Gastrocnemius medialis (tissue), 4 donors: ENCODE measurements at places on chromosomes 2 and 18.

DNA sequence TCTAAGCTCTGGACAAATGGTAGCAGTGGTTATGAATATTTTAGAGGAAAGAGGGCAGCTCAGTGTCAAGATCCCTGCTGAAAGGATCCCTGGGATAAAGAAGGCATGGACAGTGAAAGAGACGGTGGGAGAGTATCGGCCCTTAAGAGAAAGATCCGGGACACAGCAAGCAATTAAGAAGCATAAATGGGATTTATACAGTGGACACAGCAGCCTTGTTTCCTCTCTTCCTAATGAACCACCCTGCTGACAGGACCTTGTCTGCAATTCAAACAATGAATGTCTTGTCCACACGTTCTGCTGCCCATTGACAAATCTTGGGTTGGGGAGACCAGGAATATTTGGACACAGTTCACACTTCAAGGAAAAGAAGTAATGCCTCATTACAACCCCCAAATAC is 16.5 kb downstream of the CPLX4 start:
- no peak for DNase-seq

GRCh38 chr2:68167186-68167585 is 9.5 kb downstream of the PNO1 start:
- no peak for DNase-seq

DNA sequence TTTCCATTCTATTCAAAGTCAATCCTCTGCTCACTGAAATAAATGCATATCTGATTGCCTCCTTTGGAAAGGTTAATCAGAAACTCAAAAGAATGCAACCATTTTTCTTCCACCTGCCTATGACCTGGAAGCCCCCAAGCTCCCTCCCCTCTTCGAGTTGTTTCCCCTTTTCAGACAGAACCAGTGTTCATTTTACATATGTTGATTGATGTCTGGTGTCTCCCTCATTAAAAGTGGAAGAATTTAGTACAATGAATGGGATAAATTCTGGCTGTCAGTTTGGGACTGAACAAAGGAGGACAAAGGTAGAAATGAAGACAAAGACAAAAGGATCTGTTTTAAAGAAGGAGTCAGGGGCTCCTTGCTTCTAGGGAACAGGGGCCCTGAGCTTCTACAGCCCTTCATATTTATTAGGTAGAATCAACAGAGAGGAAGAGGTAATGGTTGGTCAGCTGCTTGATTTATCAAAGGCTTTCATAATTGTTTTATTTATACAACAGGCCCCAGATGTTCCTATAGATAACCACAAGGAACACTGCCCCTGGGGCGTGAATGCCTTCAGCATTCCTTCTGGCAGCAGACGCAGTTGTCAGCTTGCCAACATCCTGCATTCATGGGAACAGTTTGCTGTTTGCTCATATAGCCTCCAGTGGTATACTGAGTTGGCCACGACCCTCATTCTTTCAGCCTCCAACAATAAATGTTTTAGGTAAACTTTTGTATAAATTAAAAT is 949.8 kb upstream of the LRATD1 start:
- no peak for DNase-seq

- DNase-seq: no peak
These were observed 40.2 kb downstream of the EFEMP1 start for GRCh38 chr2:55883357-55883756.

- no peak for DNase-seq
These were observed 105.0 kb downstream of the ACKR3 start for GRCh38 chr2:236674646-236675045.

DNA sequence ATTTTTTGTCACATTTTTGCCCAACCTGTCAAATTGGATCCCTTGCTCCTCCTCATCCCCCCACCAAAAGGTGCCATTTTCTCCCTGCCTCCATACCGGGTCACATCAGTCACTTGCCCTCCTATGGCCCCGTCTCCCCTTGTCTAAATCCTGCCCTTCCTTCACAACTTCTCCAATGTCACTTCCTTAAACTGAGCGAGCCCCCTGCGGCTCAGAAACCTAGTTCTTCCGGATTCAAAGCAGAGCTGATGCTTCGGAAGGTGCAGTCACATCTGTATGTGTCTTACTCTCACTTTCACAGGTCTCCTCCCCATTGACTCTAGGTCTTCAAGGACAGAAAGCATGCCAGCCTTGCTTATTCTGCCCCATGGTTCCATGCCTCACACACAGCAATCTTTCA is 22.1 kb downstream of the TNP1 start:
- DNase-seq: no peak

DNA sequence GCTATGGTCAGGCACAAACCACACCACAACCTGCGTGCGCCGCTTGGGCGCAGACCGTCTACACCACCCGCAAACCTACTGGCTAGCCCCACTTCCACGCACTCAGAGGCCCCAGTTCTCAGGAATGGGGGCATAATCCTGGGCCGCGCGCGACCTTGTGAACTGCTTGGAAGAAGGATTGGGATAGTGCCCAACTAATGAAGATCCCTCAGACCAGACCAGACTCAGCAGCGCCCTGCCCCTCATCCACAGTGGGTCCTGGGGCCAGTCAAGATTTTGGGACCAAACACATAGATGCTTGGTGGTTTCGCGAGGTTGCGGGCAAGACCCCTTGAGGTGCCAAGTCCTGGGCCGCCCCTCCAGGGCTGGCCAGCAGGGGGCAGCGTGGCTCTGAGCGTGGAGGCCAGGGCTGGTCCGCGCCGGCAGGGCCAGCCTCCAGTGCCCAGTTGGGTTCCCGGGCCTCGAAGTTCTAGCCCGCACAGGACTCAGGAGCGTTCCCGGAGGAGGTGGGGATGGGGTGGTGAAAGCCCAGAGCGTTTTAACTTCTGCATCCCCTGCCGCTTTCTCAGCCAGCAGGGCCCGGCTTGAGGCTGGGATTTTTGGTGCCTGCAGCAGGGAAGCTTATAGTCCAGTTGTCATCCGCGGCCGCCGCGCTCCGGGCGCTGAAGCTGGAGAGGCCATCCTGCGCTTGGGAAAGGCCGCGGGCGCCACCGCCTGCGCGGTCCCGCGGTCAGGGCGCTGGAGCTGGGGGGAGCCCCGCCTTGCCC is 8.3 kb downstream of the OSR1 start:
- DNase-seq: no peak

- DNase-seq: no peak
These were observed 38.5 kb downstream of the SPRED2 start for GRCh38 chr2:65393743-65394422.

DNA sequence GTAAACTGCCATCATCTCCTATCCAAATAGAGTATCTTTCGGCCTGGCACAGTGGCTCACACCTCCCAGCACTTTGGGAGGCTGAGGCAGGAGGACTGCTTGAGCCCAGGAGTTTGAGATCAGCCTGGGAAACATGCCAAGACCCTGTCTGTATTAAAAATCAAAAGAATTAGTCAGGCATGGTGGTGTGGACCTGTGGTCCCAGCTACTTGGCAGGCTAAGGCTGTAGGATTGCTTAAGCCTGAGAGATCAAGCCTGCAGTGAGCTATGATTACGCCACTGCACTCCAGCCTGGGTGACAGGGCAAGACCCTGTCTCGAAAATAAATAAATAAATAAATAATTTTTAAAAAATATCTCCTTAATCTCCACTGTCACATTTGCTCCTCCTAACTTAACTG is 14.7 kb upstream of the ARPC2 start:
- no peak for DNase-seq

- no peak for DNase-seq
These were observed 1.3 kb downstream of the GAL3ST2 start for GRCh38 chr2:241777686-241778627.

- DNase-seq: no peak
These were observed 98.0 kb downstream of the MARCHF4 start for GRCh38 chr2:216274194-216274840.

DNA sequence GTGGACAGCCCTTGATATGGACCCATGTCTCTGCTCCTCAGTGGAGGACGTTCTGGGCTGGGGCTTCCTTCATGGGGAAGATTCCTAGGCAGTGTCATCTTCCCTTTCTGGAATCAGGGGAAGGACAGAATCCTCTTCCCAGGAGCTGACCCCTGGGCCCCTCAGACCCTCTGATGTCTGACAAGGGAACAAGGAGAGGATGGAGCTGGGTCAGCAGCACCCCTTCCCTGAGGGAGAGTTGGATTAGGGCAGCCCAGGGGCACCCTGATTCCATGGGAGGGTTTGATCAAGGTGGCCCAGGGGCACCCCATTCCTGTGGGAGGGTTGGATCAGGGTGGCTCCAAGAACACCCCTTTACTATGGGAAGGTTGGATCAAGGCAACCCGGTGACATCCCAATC is 86.5 kb downstream of the ACKR3 start:
- DNase-seq: no peak

DNA sequence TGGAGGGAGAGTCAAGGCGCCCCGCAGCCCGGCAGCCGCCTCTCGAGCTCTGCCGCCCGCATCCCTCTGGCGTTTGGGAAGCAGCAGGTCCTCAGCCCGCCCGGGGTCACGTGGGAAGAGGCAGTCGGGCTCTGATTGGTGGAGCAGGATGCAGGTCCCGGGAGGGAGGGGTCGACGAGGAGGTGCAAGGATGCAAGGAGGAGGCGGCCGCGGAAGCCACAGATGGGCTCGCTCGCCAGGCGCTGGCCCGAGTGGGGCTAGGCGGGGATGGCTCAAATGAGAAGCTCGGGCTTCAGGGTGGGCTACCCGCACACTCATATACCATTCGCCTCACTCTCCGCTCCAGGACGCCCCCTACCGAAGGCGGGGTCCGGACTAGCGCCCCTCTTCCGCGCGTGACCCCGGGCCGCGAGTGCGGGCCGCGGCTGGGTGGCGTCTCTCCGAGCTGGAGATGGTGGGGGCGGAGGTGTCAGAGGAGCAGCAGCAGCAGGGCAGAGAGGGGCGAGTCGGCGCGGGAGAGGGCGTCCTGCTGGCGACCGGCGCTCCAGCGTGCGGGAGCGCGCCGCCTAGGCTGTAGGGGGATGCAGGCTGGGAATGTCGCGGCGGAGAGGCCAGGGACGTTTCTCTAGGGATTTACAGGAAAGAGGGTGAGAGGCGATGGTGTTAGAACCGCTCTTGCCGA is at the start of gene TMEFF2:
Gene TMEFF2 (minus strand): TSS at position 68 of the 682 bp plus-strand sequence. CDS start 409 bp downstream, outside the sequence.
- peak; percentile 16 for DNase-seq

GRCh38 chr2:174959787-174960186 is 45.4 kb downstream of the CHN1 start:
- no peak for DNase-seq

DNA sequence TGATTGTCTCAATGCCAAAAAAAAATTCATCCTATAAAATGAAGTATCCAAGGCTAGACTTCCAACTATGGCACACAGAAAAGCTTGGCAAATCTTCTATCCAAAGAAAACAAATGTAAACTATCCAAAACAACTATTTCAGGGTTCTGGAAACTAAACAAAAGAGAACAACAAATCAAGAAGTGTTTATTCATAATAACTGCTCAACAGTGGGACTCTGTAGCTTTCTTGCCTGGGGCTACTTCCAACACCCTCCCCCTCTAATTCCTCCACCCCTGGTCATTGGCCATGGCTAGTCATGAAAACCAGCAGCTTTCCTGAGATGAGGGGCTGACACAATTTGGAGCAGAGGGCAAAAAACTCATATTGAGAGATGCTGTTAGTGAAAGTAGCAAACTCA is 107.0 kb downstream of the EXOC6B start:
- DNase-seq: no peak

DNA sequence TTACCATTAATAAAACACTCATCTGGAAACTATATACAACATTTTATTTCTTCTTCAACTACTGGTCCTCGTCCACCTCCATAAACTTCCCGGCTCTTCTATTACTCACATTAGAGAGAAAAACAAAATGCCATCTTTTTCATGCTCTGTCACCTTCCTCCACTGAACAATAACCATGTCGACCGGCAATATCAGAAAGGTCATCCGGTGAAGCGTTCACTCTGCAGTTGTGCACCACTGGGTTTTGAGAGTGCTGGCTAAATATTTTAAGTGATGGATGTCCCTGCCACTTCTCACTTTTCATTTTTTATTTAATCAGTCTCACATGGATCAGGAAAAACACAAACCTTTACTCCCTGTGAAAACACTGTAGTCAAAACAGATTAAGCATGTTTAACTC is 48.2 kb downstream of the SPP2 start:
- DNase-seq: no peak

DNA sequence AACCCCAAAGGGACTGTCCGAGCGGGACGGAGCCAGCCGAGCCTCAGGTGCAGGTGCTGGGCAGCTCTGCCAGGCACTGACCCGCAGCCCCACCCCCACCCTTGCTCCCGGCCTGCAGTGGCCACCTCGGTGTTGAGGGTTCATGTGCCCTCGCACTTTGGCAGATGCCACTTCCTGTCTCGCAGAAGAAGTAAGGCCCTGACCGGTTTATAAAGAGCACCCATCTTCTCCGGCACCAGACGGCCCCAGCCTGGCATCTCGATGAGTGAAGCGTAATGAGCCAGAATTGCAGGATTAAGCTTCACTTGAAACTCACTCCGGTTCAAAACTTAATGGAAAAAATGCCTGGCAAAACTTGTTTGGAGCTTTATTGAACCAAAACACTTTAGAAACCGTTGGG is 10.9 kb upstream of the NFATC1 start:
- no peak for DNase-seq

- no peak for DNase-seq
These were observed 229.4 kb downstream of the HAUS1 start for GRCh38 chr18:46333431-46334135.

GRCh38 chr2:237636578-237636977 is 9.2 kb downstream of the LRRFIP1 start:
- no peak for DNase-seq

DNA sequence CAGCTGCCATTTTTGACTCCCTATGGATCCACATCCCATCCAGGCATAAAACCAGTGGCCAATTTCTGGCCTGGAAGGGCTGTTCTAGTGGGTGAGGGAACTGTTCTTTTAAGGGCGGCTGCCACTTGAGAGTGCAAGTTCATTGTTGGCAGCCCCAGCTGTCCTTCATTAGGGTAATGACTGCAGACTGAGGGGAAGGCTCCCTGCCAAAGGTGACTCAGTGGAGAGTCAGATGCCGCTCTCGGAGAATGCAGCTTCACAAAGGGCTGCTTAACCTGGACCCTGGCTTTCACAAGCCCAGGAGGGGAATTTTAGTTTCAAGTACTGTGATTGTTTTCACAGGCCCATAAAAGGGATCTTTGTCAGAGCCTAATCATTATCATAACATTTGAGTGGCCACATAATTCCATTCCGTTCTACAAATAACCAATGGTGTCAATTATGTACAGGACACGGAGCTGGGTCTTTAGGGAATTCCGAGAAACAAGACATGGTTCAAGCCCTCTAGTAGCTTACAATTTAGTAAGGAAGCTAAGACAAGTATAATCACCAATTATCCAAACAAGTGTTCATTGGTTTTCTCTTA is 235.7 kb downstream of the CDCA7 start:
- DNase-seq: peak; percentile 89

GRCh38 chr18:45050712-45051601 is 370.3 kb downstream of the SETBP1 start:
- DNase-seq: no peak

- no peak for DNase-seq
These were observed 25.4 kb upstream of the DTNB start for GRCh38 chr2:25698752-25699151.
